ENCODE measurements at places on chromosomes 4 and X. TPM values are rescaled to one million over a fixed set of nuclear protein-coding genes. Genes with fewer than 3 reads are reported as not detected.

IL1RAPL1 gene
- polyA plus RNA-seq: 2.4 TPM

NHS gene
- 17.9 TPM for polyA plus RNA-seq

LRP2BP gene
- 3.2 TPM for polyA plus RNA-seq

N4BP2 gene
- 22.7 TPM for polyA plus RNA-seq

STK32B gene
- 13.5 TPM for polyA plus RNA-seq

GCNA gene
- polyA plus RNA-seq: 2.0 TPM

UBE2D3 gene
- polyA plus RNA-seq: 371 TPM

TXK gene
- 1.4 TPM for polyA plus RNA-seq

GRIA3 gene
- polyA plus RNA-seq: 4.0 TPM

REPS2 gene
- polyA plus RNA-seq: 19.6 TPM

GRCh38 chr4:152382057-152382785 lies 153.7 kb downstream of the FBXW7 start:
- DNase-seq: no peak

- no peak for DNase-seq
Measured at GRCh38 chr4:78162342-78162741, 105.2 kb downstream of the FRAS1 start.

DNA sequence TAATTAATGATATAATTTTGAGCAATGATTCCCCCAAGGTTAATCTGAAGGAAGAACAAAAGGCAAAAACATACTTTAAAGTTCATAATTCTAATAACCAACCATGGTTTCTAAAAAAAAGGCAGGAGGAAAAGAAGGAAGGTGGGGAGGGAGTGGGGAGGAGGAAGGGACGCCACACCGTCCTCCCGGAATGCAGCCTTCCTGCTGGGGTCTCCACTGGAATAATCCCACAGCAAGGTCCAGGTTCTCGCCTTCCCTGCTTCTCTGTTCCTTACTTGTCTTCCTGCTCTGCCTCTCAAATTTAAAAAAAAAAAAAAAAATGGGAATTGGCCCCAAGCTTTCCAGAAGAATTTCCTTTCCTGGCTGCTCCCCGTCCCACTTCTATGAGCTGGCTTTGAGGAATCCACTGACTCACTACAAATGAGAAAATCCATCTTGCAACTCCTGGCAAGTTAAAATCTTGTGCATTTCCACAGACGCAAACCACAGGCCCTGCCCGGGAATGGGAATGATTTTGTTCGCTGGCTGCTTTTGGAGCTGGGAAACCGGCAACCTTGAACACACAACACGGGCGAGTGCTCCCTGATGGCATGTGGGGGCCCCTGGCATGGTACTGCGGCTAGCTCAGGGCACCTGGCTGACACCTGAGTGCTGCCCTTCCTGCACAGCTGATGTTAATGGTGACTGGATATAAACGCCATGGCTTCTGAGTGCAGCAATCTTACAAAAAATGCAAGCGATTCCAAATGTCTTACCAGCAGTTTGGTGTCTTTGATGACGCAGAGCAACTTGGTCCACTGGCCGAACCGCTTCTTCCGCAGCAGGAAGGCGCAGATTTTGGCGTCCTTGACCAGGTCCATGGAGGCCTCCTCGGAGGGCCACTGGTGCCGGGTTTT lies 97.0 kb downstream of the AFAP1 start:
- DNase-seq: no peak

- DNase-seq: no peak
Measured at GRCh38 chr4:4423706-4424498, 37.0 kb downstream of the NSG1 start.

GRCh38 chrX:134813697-134814096 lies 155.4 kb upstream of the PLAC1 start:
- DNase-seq: no peak

DNA sequence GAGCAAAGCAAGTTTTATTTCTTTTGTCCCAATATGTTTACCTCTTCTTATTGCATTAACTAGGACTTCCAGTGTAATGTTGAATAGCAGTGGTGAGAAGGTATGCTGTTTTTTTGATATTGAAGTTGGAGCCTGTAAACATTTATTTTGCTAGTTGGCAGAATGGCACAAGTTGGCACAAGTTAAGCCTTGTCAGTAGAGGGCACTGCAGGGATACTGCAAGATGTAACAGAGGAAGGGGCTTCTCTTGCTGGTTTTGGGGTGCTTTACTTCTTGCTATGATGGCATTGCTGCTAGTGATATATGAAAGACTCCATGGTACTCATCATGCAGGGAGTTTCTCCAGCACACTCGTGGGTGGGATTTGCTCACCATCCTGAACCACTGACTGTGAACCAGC lies 327.3 kb upstream of the ARX start:
- DNase-seq: no peak

DNA sequence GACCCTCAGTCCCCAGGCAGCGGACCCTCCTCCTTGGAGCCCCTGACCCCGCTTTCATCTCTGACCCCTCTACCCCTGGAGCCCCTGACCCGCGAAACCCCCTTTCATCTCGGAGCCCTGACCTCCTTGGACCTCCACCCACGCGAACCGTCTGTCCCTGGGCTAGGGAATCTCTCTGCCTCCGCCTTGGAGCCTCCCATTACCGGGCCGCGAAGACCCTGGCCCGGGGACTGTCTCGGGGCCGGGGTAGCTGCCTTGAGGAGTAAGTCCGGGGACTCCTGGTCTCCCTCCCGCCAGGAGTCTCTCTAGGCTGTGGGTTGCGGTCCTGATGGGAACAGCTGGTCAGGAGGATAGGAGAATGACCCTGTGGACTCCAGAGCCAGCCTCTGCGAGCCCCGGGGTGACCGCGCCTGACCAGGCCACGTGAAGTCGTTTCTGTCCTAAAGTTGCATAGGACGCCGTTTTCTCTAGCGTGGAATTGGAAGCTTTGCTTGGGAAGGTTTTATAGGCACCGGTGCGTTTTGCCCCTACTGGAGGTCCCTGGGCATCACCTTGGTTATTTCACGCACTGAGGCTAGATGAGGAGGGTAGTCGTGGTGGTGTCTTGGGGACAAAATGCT lies 824 bp downstream of the TBC1D14 start:
- DNase-seq: no peak

DNA sequence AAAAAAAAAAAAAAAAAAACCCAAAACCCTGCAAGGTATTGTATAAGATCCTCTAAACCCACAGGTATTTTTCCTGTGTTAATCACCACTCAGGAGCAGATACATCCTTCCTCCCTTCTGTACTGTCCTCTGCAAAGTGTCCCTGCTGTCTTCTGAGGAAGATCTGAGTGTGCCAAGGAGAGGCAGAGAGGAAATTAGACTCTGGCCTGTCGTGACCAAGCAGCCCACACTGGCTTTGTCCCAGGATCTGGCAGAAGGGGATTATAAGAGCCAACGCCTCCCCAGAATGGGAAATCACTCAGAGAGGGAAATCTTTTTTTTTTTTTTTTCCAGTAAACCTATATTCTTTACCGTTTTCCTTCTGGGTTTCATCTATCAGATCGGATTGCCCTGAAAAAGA lies 39.6 kb downstream of the PTCHD1 start:
- no peak for DNase-seq

DNA sequence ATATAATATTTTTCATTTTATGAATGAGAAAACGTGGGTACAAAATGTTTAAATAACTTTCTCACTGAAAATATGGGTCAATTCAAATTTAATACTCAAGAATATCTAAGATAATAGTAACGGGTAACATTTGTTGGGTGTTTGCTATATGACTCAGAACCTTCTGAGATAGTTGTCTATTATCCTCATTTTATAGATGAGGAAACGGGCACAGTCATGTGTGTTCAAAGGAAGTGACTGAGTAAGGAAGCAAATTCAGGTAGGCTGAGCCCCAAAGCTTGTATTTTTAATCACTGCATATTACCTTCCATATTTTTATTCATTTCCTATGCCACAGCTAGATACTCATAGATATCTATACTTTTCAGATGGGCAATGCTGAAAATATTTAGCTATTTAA lies 12.2 kb upstream of the CAMK2D start:
- no peak for DNase-seq

DNA sequence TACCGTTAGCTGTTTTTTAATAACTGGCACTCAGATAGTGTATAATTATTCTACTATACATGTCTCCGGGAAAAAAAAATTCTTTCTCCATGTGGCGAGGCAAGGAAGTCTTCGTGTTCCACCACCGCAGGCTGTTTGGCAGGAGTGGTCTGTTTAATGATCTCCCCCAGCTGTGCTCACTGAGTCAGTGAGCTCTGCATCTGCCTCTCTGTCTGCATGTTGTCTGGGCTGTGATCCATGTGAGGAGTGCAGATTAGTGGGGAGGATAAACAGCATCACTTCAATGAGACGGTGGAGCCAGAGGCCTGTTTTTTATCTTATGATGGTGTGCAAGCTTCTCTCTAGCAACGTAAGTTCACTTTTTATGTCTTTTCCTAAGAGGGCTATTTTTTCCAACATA lies 69.8 kb downstream of the RPS3A start:
- peak; percentile 27 for DNase-seq

- DNase-seq: no peak
Measured at GRCh38 chr4:54359919-54360650, 131.0 kb downstream of the PDGFRA start.

DNA sequence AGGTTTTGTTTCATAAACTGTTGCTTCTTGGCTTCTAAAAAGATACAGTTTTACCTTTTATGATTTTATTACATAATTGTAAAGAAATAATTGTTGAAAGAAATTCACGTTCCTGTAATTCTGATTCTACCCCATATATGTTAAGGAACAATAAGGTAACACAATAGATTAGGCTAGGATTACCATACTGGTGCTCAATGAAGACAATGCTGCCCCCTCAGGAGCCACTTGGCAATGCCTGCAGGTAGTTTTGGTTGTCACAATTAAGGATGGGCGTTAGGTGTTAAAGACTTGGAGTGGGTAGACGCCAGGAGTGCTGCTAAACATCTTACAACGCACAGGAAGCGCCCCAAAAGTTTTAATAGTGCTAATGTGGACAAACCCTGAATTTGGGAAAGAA lies 133.2 kb downstream of the NLGN4X start:
- no peak for DNase-seq

DNA sequence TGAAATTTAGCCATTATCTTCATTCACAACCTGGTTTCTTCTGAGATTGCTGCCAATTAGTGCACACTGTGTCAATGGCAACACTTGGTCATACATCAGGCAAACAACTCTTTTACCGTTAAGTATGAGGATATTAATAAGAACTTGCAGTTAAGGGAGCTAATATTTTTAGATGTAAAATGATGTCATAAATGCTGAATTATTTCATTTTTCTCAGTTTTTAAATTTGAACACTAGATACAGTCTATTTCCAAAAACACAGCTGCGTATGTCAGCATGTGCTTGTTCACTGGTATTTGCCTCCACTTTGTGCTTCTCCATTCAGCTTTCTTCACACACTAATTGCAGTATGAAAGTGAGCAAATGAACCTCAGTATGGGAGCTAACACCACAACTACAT lies 1.6 kb downstream of the KLHL13 start:
- DNase-seq: no peak

GRCh38 chr4:182082910-182083309 lies 160.3 kb upstream of the TENM3 start:
- no peak for DNase-seq

DNA sequence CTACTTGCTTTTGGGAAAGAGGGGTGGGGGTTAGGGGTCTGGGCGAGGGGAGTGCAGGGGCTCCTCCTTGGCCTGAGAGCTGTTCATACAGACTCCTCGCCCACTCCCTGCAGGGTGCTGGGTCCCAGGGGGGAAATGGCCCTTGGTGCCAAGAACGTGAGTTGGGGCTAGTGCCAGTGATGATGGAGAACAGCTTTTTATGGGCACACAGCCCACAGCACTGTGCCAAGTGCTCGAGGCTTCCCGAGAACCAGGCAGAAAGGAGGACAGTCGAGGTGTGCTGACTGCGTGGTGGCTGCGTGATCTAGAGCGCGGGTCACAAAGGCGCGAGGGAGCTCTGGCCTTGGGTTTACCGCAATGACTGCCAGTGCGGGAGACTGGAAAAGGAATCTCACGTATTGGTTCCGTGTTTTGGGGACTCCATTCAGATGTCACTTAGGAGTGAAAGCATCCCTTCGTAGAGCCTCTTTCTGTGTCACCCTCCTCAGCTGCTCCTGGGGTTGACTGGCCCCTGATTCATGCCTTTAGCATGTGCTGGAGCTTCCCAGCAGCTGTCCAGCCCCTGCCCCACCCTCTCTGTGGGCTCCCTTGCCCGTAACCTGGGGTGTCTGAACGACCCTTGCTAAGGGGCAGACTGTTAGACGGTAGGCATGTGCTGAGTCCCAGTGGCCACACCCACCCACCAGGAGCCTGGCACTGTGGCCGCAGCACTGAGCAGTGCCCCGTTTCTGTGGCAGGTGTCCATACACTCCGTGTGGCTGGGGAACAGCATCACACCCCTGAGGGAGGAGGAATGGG lies 20.9 kb upstream of the MSANTD1 start:
- no peak for DNase-seq

DNA sequence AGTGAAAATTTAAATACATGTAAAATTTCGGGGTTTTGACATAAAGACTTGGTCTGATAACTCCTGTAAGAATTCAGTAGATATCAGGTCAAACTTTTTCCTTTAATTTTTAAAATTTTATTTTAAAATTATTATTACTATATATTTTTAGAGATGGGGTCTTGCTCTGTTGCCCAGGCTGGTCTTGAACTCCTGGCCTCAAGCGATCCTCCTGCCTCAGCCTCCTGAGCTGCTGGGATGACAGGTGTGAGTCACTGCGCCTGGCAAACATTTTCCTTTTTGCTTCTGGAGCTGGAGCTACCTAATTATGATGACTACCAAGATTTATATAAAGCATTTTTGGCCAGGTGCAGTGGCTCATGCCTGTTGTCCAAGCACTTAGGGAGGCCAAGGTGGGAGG lies 37.3 kb downstream of the KLHL15 start:
- DNase-seq: no peak

- no peak for DNase-seq
Measured at GRCh38 chrX:7170898-7171297, 22.9 kb upstream of the PUDP start.

DNA sequence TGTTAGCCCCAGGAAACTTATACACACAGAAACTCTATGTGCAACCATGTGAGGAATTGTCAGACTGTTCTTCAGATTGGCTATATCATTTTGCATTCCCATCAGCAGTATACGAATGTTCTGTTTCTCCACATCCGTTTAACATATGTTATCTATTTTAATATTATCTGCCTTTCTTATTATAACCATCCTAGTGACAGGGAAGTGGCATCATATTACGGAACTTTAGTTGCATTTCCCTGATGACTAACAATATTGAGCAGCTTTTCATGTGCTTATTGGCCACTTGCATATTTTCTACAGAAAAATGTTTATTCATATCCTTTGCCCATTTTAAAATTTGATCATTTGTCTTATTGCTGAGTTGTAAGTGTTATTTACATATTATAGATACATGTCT lies 36.5 kb upstream of the IL15 start:
- no peak for DNase-seq

- DNase-seq: no peak
Measured at GRCh38 chr4:70749313-70749712, 27.5 kb downstream of the RUFY3 start.

DNA sequence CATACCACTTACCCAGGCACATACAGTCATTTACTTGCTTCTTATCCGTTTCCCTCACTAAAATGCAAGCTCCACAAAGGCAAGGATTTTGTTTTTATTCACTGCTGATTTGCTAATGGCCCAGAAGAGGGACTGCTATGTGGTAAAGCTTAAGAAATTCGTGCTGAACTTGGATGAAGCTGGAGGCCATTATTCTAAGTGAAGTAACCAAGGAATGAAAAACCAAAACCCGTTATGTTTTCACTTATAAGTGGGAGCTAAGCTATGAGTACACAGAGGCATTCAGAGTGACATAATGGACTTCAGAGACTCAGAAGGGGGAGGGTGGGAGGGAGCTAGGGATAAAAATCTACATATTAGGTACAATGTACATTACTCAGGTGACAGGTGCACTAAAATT lies 47.2 kb downstream of the RAB33B start:
- DNase-seq: no peak

All from right renal pelvis (tissue), 4 donors.